ENCODE measurements at places on chromosomes 4 and X. TPM values are rescaled to one million over a fixed set of nuclear protein-coding genes. Genes with fewer than 3 reads are reported as not detected.
A peak's percentile ranks its signal among the peaks of the same experiment; 100 is the strongest.

The CC2D2A gene
- 8.6 TPM for total RNA-seq

The STX18 gene
- total RNA-seq, result 43.3 TPM

DNA sequence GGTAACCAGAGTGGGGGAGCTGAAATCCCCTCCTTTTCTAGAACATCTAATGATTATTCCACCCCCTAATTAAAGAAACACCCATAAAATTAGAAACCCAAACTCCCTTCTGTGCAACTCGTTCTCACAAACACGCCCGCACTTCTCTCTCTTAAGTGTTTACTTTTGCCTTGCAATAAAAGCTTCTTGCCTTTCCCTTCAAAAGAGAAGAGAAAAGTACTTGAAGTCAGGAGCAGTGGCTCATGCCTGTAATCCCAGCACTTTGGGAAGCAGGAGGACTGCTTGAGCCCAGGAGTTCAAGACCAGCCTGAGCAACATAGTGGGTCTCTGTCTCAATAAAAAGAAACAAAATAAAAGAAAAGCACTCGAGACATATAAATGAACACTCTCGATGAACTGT is 3.6 kb upstream of the GPR173 start:
- DNase-seq, result no peak

DNA sequence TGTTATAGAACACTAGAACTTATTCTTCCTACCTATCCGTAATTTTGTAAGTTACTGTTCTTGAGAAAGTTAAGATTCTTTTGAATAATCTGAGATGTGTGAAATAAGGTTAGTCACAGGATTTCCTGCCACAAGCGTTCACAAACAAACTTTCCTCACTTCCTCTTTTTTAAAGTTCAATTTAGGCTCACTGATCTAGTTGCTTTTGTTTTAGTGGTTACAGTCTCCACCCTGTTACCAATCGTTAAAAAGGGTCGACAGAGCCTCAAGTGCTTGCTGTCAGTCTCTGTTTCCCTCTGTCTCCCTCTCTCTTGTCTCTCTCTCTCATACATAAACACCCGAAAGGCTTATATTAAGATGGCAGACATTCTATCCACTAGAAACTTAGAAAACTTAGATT is 35.9 kb upstream of the STK26 start:
- DNase-seq, result no peak

DNA sequence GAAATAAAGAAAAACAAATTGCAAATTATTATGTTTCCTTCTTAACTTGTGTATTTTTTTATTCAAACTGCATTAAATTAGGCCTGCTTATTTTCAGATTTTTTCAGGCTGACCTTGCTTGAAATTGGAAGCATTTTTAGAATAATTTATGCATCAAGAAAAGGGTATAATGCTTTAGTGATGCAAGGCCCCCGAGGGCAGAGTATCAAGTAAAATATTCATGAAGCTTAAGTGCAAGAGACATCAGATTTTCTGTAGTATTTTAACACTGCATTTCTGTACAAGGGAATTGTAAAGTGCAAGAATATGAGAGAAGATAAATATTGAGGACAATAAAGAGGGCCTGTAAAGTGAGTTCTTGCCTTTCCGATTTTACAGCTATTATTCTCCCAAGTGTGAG is 485.8 kb upstream of the ATOH1 start:
- no peak for DNase-seq

The FAM156B gene
- 10.6 TPM for total RNA-seq

DNA sequence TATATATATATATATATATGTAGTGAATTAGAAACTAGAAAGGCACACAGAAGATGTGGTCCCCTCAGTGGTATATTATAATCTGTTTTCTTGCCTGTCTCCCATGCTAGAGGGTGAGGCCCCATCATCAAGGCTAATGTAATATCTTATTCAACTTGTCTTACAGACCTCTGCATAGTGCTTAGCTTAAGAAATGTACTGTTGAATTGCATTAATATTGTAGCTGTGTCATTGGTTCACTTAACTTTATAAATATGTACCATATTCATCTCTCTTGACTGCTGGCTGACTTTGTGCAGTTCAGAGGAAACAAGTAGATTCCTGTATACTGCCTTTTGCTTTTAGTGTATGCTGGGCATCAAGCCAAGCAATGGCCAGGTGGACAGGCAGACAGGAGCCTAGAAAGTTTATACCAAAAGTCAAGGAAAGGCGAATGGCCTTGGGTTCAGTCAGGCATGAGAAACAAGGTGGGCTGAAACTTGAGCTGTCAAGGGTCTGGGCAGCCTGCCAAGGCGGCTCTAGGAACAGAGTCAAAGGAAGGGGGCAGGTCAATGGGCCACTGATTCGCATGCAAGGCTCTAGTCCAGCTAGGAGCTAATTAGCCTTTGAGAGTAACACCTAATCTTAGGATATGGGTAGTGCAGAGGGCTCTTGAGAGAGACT is 78.8 kb upstream of the LEF1 start:
- peak; percentile 10 for DNase-seq

DNA sequence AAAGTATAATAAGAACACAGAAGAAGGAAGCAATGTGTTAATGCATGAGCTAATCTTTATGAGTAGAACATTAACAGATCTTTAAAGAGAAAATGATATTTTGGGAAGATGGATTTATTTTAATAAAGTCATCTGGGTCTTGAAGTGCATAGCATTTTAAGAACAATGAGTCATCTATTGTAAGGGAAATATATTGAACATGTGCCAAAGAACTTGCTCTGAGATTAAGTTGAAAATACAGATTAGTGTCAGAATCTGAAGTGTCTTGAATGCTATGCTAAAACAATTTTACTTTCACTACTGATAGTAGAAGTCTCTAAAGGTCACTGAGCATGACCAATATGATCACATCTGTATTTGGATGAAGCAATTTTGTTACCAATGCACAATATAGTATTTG is 776.7 kb upstream of the GRID2 start:
- DNase-seq, result no peak

The ADH6 gene
- 13.8 TPM for total RNA-seq

DNA sequence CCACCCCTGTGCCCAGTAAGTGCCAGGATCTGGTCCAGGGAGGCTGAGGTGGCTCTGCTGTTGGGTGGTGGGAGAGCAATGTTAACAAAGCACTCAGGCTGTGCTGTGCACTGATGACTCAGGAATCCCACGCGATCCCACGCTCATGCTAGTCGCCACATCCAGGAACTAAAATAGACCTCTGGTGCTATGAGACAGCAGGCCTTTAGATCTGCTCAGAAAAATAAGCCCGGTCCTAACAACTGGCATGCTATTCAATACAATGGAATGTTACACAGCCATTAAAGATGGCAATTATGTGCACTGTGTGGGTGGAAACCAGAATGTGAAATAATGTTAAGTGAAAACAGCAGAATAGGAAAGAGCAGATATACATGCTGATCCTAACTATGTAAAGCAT is 26.0 kb downstream of the ARL13A start:
- no peak for DNase-seq

DNA sequence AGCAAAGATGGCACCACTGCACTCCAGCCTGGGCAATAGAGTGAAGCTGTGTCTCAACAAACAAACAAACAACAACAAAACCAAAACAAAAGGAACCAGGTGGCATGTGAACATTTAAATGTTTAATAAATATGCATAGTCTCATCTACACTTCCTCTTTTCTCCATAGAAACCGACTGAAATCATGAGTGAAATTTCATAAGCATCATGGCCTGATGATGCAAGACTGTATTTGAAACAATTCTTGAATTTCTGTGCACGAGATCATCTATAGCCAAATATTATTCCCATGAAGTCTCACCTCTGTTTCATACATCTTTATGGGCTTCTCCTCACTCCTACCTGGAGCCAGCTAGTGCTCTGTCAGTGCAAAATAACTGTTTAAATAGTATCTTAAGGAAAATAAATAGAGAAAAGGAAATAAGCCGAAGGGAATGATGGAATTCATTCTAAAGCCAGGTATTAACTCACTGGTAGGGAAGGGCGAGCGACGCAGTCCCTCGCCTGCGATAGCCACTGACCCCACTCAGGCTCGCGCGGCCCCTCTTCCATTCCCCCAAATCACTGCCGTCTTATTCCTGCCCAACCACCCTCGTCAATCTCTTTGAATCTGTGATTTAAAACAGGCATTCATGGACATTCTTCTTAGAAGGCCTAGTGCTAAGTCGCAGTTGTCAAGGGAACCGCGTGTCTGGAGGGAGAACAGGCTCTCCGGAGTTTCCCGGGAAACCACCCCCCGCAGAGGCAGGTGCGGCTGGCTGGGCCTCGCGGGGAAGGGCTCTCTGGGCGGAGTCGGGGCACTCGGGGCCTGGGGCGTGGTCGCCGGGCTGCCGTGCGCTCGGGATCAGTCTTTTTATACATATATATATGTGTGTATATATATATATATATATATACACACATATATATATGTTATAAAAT is 52.4 kb upstream of the TRIM2 start:
- DNase-seq, result peak; percentile 90

DNA sequence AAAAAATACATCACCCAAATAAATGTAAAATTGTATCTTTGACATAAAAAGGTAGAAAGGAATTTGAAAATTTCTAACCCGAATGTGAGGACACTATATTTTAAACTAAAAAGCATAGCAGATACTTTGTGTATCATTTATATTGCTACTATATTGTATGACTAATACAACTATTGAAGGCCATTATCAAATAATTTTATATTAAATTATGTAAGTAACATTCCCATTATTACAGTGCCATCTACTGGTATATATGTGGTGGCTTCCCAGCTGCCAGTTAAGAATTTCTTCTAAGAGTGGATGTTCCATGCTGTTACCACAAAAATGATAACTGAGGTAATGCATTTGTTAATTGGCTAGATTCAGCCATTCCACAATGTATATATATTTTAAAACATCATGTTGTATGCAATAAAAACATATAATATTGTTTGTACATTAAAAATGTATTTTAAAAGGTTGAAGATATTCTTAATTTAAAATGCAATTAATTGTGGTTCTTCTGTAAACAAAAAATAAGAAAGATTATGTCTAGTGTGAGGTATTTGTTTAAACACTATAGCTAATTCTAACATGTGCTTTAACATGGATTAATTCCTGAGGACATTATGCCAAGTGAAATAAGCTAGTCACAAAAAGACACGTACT is 65.3 kb downstream of the EGF start:
- no peak for DNase-seq

GRCh38 chrX:68261060-68261672 is 172.1 kb downstream of the OPHN1 start:
- no peak for DNase-seq

DNA sequence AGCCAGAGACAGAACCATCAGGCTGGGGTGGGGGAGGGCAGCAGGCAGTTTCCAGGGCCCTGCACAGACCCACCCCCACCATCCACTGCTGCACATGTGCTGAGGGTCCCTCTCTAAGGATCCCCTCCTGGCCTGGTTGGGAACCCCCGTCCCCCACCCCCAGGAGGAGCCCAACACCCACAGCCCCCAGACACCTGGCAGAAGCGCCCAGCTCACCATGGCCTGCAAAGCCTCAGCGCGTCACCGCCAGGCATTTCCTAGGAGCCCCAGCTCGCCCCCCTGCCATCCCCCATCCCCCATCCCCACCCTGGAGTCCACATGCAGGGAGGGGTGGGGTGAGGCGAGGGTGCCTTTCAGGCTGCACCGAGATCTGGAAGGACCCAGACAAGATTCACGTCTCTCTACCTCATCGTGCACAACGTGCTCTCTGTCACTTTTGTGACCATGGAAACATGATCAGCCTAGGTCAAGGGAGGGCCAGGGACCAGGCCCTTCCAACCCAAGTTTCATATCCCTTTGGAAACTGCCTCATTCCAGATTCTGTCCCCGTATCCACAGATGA is 9.3 kb downstream of the MXD4 start:
- no peak for DNase-seq
